Lung (tissue), 17 donors: ENCODE measurements at places on chromosomes 4 and X.

DNA sequence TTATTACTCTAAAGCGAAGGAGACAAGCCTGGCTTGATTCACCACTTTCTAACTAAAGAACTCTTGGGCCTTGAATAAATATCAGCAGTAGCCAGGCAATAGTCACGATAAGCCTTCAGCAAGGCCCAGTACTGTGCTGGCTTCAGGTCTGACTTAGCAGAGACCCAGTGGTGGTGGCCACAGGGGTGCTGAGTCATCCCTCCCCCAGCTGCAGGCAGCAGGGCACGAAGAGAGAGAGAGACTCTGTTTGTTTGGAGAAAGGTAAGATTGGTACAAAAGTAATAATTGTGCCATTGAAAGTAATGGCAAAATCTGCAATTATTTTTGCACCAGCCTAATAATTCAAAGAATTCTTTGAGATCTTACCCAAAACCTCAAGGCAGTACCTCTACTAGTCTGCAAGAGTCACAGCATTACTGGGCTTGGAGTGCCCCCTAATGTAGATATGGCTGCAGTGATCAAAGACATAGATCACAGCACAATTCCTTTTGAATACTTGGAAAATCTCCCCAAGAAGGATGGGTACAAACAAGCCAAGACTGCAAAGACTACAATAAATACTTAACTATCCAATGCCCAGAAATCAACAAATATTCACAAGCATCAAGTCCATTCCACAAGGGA, 159.5 kb upstream of the USP38 start:
- DNase-seq = no peak

GRCh38 chrX:68950937-68951336, 122.1 kb downstream of the EFNB1 start:
- DNase-seq = no peak

DNA sequence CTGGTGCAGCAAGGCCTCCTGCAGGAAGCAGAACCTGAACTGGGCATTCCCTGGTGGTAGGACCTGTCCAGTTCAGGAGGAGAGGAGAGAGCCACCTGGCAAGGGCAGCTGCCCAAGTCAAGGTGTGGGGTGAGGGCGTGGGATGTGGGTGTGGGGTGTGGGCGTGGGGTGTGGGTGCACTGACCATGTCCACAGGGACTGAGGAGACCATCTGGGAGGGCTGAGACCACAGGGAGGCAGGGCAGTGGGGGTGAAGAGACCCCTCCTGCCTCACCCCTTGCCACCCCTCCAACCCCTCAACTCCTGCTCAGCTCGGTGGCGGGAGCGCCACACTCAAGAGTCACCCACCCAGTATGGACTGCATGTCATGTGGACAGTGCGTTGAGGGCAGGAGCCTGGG, 117.9 kb downstream of the CPZ start:
- DNase-seq = no peak

- DNase-seq = no peak
Observed at GRCh38 chrX:135944486-135944885, 29.3 kb downstream of the MMGT1 start.

- peak; percentile 95 for DNase-seq
Observed at GRCh38 chr4:120281581-120281980, 214.9 kb upstream of the MAD2L1 start.

DNA sequence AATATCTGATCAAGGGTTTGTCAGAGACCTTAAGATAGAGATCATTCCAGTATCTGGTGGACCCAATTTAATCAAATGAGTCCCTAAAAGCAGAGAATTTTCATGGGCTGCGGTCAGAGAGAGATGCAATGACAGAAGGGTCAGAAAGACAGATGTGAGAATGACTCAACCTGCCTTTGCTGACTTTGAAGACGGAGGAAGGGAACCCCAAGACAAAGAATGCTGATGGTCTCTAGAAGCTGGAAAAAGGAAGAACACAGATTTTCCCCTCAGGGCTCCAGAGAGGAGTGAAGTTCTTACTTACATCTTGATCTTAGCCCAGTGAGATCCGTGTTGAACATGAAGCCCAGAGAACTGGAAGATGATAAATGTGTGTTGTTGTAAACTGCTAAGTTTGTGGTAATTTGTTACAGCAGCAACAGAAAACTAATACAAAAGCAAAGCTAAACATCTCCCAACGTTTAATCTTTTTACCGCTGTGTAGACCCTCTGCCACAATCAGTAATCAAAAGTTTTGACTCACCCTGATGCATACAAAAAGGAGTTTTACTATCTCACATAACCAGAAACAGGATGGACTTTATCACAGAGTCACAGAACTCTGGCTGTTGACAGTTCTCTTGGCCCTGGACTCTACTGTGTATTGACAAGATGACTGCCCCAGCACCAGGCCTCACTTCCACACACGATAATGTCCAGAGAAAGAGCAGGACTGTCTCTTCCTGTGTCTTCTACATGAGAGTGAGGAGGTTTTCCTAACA, 70.2 kb upstream of the MAGEB2 start:
- no peak for DNase-seq

GRCh38 chr4:26407476-26407875, 82.8 kb downstream of the CCKAR start:
- no peak for DNase-seq

DNA sequence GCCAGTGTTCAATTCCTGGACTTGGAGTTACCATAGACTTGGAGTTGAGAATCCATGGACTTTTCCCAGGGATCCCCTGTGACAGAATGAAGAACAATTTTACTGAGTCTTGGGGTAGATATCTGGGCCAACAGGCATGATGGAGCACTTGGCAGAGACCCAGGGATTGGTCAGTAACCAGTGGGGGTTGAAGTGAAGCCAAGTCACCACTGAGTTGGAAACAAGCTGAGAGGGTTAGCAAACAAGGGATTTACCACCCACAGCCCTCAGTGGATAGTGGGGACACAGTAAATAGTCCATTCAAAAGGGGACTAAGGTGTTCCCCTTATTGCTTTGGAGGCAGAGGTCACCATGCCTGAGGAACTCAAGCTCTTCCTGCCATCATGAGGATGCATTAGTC, 281.7 kb downstream of the PPP1R2C start:
- DNase-seq = no peak

- peak; percentile 64 for DNase-seq
Observed at GRCh38 chr4:123706973-123707372, 310.4 kb downstream of the SPRY1 start.

DNA sequence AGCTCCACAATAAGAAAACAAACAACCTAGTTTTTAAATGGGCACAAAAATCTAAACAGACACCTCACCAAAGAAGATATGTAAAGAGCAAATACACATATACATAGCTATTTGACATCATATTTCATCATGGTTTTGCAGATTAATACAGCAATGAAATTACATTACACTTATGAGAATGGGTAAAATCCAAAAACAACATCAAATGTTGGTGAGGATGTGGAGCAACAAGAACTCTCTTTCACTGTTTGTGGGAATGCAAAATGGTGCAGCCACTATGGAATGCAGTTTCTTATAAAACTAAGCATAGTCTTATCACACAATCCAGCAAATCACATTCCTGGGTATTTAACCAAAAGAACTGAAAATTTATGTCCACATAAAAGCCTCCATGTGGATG, 25.0 kb downstream of the TLR6 start:
- no peak for DNase-seq

GRCh38 chr4:118772081-118772766, 63.7 kb downstream of the SEC24D start:
- DNase-seq = no peak

DNA sequence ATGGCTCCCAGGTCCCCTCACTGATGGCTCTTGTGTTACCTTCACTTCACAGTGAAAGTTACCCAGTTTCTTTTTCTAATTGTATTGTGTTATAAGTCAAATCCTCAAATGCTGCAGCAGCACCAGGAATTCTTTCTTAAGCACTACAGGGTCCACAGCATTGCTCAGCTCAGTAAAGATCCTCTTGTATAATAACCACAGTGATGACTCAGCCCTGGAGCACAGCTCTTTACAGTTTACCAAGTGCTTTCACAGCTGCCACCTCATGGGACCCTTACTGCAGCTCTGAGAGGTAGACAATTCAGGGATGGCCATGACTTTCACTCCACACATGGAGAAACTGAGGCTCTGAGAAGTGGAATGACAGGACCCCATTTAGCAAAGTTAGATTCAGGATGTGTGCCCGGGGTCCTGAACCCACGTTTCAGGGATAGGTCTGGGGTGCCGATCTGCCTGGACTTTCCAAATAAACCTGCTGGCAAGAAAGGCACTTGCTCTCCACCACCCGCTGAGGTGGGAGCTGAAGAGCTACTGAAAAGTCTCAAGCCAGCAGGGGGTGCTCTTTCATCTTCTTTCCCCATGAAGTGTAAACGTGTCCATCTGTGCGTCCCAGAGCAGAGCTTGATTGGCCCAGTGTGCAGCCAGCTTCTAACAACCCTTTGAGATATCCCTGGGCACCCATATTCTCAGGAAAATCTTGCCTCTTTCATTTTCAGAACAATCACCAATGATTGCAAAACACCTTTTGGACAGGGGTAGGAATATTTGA, 35.7 kb upstream of the GABRQ start:
- DNase-seq = no peak

DNA sequence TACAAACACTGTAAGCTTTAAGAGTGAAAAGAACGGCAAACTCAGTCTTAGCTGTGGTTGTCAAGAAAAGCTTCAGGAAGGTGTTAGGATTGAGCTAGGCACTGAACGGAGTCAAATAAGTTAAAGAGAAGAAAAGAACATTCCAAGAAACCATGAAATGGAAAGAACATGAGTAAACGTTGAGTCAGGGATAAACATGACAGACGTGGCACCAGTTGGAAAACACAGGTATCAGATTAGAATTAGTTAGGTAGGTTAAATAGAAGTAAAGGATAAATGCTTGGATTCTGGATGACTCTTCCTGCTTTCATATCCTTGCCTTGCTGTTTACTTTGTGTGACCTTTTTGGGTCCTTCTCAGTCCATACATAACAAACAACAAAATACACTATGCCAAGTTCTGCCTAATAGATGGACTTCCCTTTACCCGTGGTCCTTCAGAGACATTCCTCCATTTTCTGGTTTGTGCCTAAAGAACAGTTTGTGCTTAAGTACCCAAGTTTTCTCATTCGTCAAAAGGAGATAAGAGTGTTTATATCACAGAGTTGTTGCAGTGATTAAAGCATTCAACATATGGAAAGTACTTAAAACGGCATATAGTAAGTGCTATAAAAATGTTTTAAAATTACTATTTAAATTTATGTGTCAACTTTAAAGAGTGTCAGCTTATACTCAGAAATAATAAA, 446.9 kb downstream of the TMA16 start:
- peak; percentile 85 for DNase-seq

GRCh38 chr4:16676230-16676770, 222.1 kb downstream of the LDB2 start:
- DNase-seq = no peak
